Activated CD8-positive, alpha-beta memory T cell treated with anti-CD3 and anti-CD28 coated beads, Interleukin-2, amount 10 ng/mL, durations not matched to agents 7 days and 5 days (primary cell): ENCODE measurements at places on chromosomes 6 and 20. TPM values are rescaled to one million over a fixed set of nuclear protein-coding genes. Genes with fewer than 3 reads are reported as not detected.

HSPA1L gene
- total RNA-seq = 2.9 TPM

DNA sequence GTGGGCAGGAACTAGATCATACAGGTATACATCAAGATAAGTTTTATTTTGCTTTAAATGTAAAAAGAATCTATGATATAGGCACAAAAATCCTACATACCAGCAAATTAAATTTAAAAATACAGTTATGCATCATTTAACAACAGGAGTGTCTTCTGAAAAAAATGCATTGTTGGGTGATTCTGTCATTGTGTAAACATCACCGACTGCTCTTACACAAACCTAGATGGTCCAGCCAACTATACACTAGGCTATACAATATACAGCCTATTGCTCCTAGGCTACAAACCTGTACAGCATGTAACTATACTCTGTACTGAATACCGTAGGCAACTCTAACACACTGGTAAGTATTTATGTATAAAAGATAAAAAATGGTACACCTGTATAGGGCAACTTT lies 139.4 kb downstream of the RNGTT start:
- H3K4me3 ChIP-seq = no peak overlapping the region
- no peaks in the 10 kb centered on the region for H3K4me1 ChIP-seq
- DNase-seq = no peak
- no peaks in the 10 kb centered on the region for H3K27me3 ChIP-seq
- H3K27ac ChIP-seq = no peak overlapping the region

DNA sequence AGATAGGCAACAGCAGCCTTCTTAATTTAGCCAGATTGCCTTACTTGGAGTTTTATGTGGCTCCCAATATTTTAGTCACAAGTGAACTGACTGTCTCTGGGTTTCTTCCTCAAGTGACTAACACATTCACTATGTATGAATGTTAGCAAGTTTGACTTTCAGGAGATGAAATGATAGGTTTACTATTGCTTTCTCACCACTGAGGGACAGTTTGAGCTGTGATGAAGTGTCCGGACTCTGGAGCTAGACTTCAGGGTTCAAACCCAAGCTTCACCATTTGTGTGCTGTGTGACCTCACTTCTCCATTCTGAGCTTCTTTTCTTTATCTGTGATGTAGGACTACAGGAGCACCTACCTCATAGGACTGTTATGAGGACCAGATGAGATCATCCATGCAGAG lies 8.2 kb downstream of the DHX35 start:
- no peak overlapping the region for H3K27ac ChIP-seq
- H3K27me3 ChIP-seq = no peaks in the 10 kb centered on the region
- peaks cover 35% of the 10 kb centered on the region for H3K36me3 ChIP-seq
- peaks cover 23% of the 10 kb centered on the region for H3K4me1 ChIP-seq
- no peak overlapping the region for H3K4me3 ChIP-seq
- DNase-seq = no peak

DNA sequence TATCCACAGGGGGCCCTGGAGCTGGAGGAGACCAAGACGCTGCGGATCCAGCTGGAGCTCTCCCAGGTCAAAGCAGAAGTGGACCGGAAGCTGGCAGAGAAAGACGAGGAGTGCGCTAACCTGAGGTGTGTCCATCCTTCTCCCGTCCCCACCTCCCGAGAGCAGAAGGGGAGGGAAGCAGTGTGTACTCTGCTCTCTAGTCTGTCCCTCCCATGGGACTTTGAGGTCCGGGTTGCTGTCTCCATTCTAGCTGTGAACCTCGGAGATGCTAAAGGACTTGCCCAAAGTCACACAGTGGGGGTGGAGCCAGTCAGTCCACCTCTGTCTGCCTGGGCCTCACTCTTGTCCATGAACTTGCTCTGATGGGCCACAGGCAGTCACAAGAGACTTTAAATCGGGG lies 44.1 kb downstream of the MYH7B start:
- H3K4me1 ChIP-seq = peaks cover 14% of the 10 kb centered on the region
- DNase-seq = no peak
- H3K27ac ChIP-seq = no peak overlapping the region
- no peaks in the 10 kb centered on the region for H3K27me3 ChIP-seq
- peaks cover 20% of the 10 kb centered on the region for H3K36me3 ChIP-seq
- no peak overlapping the region for H3K4me3 ChIP-seq

GRCh38 chr20:14536738-14537137 lies 199.3 kb upstream of the FLRT3 start:
- H3K27me3 ChIP-seq = no peaks in the 10 kb centered on the region
- H3K36me3 ChIP-seq = no peaks in the 10 kb centered on the region
- DNase-seq = no peak
- H3K27ac ChIP-seq = no peak overlapping the region
- no peak overlapping the region for H3K4me3 ChIP-seq

DNA sequence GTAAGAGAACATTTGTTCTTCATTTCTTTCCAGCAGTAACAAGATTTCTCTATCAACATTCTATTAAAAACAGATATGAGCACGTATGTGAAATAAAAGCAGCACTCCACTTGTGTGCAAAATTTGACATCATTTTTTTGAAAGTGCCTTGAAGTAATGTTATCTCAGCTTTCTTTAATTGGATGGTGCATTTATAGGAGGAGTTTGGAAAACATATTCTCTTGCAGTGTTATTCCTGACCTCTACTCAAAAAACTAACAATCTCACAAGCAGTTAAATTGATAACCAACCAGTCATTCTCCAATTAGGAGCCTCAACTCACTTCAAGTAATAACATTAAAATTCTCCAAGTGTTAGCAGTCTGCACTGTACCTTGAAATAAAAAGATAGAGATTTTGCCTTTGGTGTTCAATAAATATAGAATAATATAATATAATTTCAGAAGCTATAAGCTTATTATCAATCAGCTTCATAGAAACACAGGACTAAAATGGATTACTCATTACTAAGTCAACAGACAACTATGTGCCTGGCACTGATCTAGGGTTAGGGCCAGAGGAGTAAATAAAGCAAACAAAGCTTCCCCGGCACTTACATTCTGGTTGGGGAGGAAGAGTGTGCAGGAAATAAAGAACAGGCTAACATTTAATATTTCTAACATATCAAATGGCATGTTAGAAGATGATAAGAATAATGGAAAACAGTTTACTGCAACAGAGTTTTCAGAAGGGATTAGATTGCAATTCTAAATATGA lies 149.0 kb upstream of the SGK1 start:
- H3K4me3 ChIP-seq = no peak overlapping the region
- H3K27me3 ChIP-seq = no peaks in the 10 kb centered on the region
- peaks cover 3% of the 10 kb centered on the region for H3K4me1 ChIP-seq
- H3K36me3 ChIP-seq = no peaks in the 10 kb centered on the region

- no peak overlapping the region for H3K27ac ChIP-seq
- no peaks in the 10 kb centered on the region for H3K4me1 ChIP-seq
- DNase-seq = no peak
- H3K36me3 ChIP-seq = no peaks in the 10 kb centered on the region
- H3K4me3 ChIP-seq = no peak overlapping the region
- peaks cover 2% of the 10 kb centered on the region for H3K27me3 ChIP-seq
Measured at GRCh38 chr20:20992686-20993360, 113.3 kb downstream of the LINC00237 start.

RNF217 gene
- 0.70 TPM for total RNA-seq
